ENCODE measurements at places on chromosomes 2 and 18.

DNA sequence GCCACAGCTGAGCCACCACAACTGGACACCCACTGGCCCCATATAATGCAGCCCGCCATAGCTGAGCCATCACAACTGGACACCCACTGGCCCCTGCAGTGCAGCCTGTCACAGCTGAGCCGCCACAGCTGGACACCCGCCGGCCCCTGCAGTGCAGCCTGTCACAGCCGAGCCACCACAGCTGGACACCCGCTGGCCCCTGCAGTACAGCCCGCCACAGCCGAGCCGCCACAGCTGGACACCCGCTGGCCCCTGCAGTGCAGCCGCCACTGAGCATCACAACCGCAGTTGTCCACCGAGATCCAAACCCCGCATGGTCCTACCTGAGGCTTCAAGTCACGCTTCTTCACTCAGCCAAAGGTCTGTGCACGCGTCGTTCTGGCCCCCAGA is 134.2 kb downstream of the PXDN start:
- no peak for DNase-seq

- no peak for DNase-seq
Observed at GRCh38 chr2:224122542-224122941, 83.5 kb upstream of the SERPINE2 start.

DNA sequence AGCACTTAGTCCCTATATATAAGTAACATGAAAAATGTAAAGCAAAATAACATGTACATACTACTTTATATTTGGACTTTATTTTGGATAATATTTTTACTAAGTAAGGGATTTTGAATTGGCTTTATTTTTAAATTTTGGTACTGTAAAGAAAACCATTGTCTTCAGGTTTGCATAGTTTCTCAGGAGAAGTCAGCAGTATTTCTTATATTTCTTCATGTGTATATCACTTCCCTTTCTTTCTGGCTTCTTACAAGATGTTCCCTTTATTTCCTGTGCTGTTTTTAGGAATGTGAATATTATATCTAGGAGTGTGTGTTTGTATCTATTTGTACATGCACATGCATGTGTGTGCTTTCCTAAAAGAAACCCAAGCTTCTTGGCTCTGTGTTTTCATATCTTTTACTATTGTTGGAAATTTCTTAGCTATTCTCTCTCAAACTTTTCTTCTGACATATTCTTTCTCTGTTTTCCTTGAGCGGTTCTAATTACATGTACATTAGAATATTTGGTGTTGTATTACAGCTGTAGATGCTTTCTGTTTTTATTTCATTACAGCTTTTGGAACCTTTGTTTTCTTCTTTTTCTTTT is 1549.7 kb upstream of the ACVR2A start:
- DNase-seq = no peak

DNA sequence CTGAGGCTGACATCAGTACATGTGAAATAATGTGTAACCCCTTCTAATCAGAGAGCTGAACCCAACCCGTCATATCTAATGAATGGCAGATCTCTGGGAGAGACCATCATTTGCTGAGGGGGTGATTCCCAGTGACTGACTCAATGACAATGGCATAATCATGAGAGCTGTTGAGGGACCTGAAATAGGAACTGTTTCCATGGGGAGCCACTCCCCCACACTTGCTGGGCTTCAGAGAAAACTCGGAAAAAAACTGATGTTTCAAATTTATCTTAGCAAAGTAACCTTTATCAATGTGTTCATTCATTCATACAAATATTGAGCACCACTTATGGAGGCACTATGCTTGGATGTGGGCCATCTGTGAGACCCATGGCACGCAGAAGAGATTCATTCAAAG is 93.4 kb upstream of the ZBTB14 start:
- no peak for DNase-seq

DNA sequence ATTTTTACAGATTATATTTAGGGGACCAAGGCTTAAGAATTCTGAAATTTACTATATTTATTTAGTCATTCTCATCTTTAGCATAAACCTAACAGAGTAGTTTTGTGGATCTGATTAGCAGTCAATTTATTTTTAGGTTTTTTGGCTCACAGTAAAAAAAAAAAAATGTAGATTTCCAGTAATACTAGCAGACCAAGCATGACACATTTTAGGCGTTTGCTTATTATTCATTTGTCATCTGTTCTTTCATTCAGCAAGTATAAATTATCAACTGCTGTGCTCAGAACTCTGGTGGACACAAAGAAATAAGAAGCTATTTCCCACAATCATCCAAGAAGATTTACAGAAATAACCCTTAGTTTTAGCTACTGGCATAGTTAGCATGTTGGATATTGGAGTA is 20.6 kb downstream of the PDE1A start:
- no peak for DNase-seq

GRCh38 chr2:164792316-164793170 is 49.1 kb downstream of the COBLL1 start:
- no peak for DNase-seq

GRCh38 chr18:63763831-63764600 is 11.2 kb upstream of the SERPINB7 start:
- DNase-seq = no peak

- DNase-seq = no peak
Observed at GRCh38 chr2:63865159-63865799, 23.6 kb downstream of the UGP2 start.

DNA sequence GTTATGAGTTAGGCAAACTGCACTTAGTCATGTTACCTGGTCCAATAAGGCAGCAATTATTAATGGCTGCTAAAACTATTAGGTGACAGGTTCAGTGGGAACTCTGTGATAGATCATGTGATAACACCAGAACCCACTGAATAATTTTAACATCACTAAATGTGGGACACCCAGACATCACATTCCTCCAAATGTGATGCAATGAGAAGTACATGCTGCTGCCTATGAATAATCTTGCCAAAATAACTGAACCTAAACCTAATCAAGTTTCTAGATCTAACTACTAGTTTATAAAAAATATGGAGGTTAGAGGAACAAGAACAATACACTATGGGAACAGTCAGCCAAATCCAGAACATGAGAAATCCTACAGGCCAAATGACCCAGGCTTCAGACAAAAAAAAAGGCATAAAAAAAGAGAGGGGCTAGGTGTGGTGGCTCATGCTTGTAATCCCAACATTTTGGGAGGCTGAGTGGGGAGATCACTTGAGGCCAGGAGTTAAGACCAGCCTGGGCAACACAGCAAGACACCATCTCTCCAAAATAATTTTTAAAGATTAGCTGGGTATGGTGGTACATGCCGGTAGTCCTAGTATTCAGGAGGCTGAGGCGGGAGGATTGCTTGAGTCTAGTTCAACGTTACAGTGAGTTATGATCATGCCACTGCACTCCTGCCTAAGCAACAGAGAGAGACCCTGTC is 7.0 kb upstream of the ACTR2 start:
- no peak for DNase-seq

- DNase-seq = no peak
Observed at GRCh38 chr2:203605302-203605701, 70.2 kb upstream of the RAPH1 start.

- no peak for DNase-seq
Observed at GRCh38 chr18:47775961-47776360, 154.5 kb downstream of the SMAD2 start.

DNA sequence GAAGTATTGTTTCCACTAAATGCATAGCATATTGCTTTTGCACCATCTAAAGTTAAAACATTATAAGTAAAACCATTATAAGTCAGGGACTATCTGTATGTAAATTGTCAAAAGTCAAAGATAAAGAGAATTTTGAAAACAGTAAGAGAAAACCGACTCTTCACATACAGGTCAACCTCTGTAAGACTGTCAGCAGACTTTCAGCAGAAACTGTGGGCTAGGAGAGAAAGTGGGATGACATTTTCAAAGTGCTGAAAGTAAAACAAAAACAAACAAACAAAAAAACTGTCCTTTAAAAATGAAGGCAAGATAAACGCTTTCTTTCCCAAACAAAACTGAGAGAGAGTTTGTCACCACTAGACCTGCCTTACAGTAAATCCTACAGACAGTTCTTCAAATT is 122.9 kb upstream of the ID2 start:
- no peak for DNase-seq

GRCh38 chr2:45616658-45617411 is 5.8 kb upstream of the SRBD1 start:
- DNase-seq = no peak

DNA sequence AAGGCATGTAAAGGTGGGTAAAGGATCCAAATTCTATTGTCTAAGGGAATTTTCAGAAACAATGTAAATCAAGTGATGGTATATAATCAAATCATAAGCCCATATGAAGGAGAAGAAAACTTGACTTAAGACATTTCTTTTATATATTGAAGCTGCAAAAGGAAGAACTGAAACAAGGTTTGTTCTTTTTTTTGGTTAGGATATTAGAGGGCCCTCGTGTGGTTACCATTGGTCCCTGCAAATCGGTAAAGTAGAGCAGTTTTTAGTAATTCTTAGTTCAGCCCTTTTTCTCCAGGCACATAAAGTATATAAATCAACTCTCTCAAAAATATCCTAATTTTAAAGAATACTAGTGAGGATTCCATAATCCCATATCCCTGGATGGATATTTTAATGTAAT is 105.6 kb upstream of the STK17B start:
- DNase-seq = no peak

- DNase-seq = no peak
Observed at GRCh38 chr2:197890168-197890567, 85.8 kb downstream of the PLCL1 start.

GRCh38 chr18:44229693-44230108 is 451.0 kb upstream of the SETBP1 start:
- DNase-seq = no peak

- DNase-seq = no peak
Observed at GRCh38 chr18:79809482-79810192, 11.9 kb downstream of the KCNG2 start.

DNA sequence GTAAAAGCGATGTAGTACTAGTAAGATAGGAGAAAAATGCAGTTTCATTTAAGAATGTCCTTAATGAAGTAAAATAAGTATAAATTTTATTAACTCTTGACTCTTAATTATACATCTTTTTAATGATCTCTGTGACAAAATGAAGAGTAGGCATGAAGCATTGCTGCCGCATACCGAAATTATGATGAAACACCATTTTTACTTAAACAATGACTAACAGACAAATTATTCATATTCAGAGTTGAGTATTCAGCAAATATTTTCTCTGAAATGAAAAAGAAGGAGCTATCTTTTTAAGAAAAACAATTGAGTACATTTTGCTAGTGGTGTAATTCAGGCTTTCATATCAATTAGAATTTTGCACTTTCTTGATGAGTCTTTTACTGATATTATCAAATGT is 150.6 kb upstream of the DOCK10 start:
- no peak for DNase-seq

DNA sequence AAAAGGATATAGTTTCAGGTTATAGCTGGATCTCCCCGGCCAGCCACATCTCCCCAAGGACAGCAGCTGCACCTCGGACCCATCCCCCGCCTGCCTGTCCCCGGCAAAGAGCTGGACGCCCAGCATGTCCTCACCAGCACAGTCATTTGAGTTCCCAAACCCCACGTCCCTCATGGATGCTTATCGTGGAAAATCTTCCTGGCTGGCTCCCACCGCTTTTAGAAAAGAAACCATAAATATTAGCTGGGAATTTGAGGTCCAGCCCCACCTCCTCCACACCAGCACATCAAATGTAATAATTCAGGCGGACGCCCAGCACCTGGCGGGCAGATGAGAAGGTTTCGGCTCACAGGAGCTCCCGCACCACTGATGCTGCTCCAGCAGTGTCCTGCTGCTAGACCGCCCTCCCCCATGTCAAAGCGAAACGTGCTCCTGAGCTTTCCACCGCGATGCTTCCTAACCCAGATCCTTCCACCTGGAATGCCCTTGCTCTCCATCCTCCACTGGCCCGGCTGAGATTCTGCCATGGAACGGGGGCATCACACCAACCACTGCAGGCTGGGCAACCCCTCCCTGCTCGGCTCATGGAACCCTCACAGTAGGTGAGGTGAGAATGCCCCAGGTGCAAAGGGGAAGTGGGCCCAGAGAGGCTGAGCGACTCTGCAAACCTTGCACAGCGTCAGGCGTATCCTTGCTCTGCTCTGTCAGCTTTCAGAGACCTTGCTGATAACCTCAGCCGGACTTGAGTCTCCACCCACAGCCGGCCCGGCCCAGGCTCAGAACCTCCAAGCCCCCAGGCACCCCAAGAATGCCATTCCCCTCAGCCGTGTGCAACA is 71.5 kb upstream of the GPC1 start:
- no peak for DNase-seq

DNA sequence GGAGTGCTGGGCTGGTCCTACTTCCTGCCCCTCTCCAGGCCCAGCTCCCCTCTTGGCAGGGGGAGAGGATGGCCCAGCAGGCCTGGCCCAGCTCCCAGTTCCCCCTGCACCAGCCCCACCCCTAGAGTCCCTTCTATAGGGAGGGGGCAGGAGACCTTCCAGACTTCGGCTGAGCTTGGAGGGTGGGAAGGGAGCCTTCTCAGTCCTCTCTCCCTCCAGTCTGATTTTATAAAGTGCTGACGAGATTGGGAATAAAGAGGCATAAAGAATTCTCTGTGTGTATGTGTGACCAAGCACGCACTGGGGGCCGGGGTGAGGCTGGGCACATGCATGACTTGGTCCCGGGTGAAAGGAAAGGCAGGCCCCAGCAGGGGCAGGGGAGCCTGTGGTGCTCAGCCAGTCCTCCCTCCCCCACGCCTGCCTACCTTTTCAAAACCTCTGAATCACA is 5.1 kb downstream of the CHPF start:
- DNase-seq = no peak

DNA sequence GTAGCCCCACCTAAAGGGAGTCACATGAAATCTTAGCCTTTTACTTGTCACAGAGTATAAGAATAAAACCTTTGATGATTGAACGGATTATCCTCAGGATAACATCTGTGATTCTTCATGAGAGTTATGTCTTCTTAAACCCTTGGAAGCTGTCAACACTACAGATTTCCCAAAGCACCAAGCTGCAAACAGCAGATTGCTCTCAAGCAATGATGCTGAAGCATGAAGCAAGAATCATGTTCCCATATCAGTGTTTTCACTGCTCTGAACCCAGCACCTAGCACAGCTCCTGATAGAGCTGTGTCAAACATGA is 47.6 kb upstream of the CELF4 start:
- DNase-seq = no peak

GRCh38 chr2:28004086-28004485 is 113.6 kb downstream of the BABAM2 start:
- DNase-seq = no peak
